Chondrocyte (in vitro differentiated cells): ENCODE measurements at places on chromosomes 1 and 21.

- no peak for DNase-seq
Observed at GRCh38 chr1:42350086-42350485, 15.1 kb upstream of the FOXJ3 start.

- DNase-seq: no peak
Observed at GRCh38 chr21:20151741-20152140, 846.5 kb upstream of the NCAM2 start.

GRCh38 chr1:235351441-235351840 is 15.8 kb upstream of the TBCE start:
- DNase-seq: no peak

- no peak for DNase-seq
Observed at GRCh38 chr1:214579183-214579582, 23.8 kb upstream of the CENPF start.

GRCh38 chr1:68210027-68210426 is 22.3 kb downstream of the WLS start:
- no peak for DNase-seq

GRCh38 chr1:149906570-149907075 is 7.3 kb downstream of the BOLA1 start:
- no peak for DNase-seq

DNA sequence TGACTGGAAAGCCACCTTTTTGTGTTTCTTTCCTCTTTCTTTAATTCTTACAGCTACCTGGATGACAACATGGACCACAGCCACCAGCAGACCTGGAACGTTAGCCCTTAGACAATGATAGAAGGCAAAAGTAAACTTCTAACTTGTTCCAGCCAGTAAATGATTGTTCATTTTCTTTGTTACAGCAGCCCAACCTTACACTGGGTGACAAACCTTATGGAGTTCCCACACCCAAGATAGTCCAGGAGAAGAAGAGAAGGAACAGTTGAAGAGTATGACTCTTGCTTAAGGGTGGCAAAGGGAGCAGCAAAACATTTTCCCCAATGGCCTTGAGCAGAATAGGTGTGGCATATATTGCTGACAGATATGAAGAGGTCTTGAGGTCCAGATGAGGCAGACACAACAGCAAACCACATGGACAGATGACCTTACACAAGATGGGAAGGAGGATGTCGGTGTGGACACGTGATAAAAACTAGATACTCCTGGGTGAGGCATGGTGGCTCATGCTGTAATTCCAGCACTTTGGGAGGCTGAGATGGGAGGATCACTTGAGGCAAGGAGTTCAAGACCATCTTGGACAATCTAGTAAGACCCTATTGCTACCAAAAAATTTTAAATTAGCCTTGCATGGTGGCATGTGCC is 11.8 kb upstream of the FAM76A start:
- no peak for DNase-seq

- DNase-seq: no peak
Observed at GRCh38 chr1:116131170-116131569, 20.0 kb downstream of the MAB21L3 start.
